ENCODE measurements at places on chromosomes 3 and 15.

DNA sequence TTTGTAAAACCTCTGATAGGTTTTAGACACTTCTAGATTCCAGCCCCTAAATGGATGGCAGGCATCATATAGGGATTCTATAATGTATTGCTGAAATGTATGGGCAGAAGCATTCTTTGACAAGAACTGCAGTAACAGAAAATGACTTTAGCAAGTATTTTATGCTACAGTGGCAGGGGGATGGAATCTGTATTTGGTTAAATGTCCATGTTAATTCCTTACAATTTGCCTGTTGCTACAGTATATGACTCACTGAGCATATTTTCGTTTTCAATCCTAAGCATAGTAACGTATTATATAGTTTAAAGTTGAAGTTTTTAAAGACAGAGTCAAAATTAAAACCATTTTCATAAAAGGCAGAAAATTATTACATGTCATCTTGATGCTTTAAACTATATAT lies 150.1 kb downstream of the MEX3B start:
- DNase-seq, result no peak

GRCh38 chr15:45474799-45475198 lies 47.8 kb downstream of the SLC30A4 start:
- no peak for DNase-seq

DNA sequence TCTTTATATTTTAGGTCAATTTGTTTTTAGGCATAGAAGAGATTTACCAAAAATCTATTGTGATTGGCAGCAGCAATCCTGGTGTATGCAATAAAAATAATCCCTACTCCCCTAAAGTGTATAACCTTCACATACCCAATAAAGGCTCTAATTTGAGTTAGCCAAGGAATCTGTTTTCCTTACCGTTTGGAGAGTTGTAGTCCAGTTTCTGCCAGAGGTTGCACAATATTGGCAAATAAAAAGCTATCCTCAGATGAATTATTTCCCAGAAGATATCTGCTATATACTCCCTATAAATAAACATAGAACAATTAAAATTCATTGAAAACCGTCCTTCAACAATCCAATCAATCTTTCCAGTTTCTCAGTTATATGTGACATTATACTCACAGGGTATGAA lies 31.1 kb downstream of the ACKR4 start:
- no peak for DNase-seq

- DNase-seq, result no peak
Measured at GRCh38 chr3:31079689-31080088, 185.2 kb upstream of the GADL1 start.

- no peak for DNase-seq
Measured at GRCh38 chr15:98063315-98063714, 102.8 kb downstream of the ARRDC4 start.

DNA sequence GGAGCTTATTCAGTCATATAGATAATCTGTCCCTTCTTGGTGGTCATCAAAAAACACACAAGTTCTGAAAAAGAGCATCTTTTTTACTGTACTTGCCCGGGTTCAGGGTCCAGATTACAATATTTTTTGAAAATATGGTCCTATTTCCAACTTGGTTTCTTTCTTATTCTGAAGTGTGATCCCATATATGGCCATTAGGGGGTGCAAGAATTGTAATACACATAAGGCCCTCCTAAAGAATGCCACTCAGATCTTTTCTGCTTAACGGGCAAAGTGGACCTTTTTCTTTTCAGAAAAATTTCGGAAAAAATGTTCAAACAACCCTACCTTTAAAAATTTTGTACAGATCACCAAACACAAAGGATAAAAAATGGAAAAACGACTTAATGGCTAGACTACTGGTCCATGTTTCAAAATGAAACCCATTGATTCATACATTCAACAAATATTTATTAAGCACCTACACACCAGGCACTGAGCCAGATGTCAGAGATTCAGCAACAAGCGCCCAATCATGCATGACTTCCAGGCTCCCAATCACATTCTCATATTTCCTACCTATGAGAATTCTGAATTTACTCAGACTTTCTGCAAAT lies 102.0 kb upstream of the MYRIP start:
- DNase-seq, result peak; percentile 28

GRCh38 chr3:54982807-54983206 lies 54.9 kb upstream of the LRTM1 start:
- no peak for DNase-seq

GRCh38 chr3:113268311-113268710 lies 57.0 kb downstream of the BOC start:
- no peak for DNase-seq

- no peak for DNase-seq
Measured at GRCh38 chr3:47013231-47013630, 33.8 kb downstream of the NBEAL2 start.

GRCh38 chr3:181329024-181329423 lies 339.5 kb upstream of the DNAJC19 start:
- peak; percentile 31 for DNase-seq
